Vagina (tissue), 2 donors: ENCODE measurements at places on chromosomes 7 and 10. TPM values are rescaled to one million over a fixed set of nuclear protein-coding genes. Genes with fewer than 3 reads are reported as not detected.

Gene ITGB8
- 62.6 TPM for total RNA-seq

Gene IFT22
- 15.2 TPM for total RNA-seq

Gene C10orf105
- 0.49 TPM for total RNA-seq

DNA sequence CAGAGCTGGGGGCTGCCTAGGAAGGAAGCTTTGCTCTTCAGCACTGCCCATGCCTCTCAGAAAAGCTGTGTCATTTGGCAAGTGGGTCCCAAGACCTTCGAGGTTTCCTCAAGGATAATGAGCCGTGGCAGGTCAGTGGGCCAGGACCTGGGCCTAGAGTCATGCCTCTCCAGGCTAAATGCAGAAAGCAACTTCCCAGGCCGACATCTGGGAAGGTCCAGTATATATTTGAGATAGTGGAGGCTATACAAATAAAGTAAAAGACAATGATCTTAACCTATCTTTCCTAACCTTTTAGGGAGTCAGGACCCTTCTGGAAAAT, 2.4 kb upstream of the HOXA10 start:
- no peaks in the 10 kb centered on the region for H3K36me3 ChIP-seq
- H3K4me1 ChIP-seq: peaks cover 63% of the 10 kb centered on the region
- DNase-seq: no peak
- H3K27me3 ChIP-seq: no peaks in the 10 kb centered on the region

DNA sequence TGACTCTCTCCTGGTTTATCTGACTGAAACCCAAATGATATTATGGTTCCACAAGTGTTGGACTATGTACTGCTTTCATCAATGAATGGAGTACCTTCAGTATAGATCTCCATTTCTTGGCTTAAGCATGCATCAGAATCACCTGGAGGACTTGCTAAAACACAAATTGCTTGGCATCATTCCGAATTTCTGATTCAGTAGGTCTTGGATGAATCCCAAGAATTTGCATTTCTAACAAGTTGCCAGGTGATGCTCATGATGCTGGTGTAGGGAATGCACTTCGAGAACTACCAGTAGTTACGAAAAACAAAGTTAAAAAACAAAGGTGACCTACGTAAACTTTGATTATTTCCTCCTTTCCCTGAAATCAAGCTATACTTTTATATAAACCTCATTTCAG, 119.0 kb upstream of the FEZF1 start:
- no peak overlapping the region for H3K27ac ChIP-seq
- no peaks in the 10 kb centered on the region for H3K36me3 ChIP-seq
- no peak overlapping the region for H3K4me3 ChIP-seq
- H3K4me1 ChIP-seq: no peaks in the 10 kb centered on the region
- no peak for DNase-seq

DNA sequence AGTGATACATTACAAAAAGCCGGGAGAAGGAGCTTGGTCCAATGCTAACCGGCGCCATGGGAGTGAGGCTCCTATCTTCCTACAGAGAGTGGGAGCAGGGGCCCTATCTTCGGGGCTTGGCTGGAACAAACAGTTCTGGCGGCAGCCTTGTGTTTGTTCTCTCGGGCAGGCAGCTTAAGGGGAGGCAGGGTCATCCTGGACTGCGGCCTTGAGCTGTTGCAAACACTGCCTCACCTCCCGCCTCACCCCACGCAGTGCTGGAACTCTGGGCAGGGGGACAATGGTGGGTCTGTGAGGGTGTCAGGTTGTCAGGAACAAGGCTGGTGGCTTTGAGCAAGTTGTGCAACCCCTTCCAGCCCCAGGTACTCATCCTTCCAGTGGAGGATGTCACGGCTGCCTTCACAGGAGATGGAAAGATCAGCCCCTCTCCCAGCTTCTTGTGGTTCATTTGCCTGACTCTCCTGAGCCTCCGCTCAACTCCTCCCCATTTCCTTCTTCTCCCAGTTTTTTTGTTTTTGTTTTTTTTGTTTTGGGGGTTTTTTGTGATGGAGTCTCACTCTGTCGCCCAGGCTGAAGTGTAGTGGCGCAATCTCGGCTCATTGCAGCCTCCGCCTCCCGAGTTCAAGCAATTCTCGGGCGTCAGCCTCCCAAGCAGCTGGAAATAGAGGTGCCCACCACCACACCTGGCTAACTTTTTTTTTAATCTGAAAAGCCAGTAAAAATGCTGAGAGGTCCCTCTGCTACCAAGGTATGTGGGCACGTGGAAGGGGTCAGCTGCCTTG, 57.4 kb downstream of the SPOCK2 start:
- peaks cover 20% of the 10 kb centered on the region for H3K4me1 ChIP-seq
- no peak overlapping the region for H3K27ac ChIP-seq
- H3K27me3 ChIP-seq: no peaks in the 10 kb centered on the region
